ENCODE measurements at places on chromosomes 6 and 20.

DNA sequence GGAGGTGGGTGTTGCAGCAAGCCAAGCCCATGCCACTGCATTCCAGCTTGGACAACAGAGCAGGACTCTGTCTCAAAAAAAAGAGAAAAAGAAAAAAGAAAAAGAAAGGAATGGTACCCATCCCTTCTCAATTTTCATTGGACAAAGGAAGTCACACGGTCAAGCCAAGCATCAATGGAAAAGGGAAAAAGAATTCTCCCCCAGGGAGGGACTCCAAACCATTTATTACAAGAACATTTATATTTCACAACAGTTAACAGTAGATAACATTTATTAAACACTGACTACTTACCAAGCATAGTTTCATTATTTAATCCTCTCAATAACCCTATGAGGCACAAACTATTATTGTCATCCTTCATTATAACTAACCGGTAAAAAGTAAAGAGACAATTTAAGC, 6.6 kb upstream of the KIF13A start:
- DNase-seq: no peak

GRCh38 chr20:36275441-36276189, 30.5 kb upstream of the DLGAP4 start:
- DNase-seq: no peak

DNA sequence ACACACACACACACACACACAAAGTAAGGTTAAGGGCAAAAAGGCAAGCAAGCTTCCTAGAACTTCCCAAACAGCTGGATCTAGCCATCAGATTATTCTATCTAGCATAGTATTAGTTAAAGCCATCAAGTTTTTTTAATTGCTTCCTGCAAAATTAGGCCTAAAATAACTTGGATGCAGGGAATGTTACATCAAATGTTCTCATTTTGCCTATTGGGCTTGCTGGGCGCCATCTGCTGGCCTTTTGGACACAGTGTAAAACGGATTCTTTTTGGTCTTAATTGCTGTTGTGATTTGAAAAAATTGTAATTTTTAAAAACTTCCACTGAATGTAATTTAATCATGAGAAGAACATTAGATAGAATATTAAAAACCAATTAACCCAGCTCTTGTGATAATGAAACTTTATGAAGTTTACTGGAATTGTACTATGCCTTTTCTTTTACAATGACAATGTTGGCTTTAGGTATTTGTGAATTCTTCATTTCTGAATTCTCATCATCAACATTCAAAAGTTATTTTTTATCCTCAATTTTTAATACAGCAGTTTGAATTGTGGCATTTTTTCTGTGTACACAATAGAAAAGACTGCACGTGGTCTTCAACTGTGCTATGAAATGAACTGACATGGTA, 6.8 kb downstream of the MKKS start:
- DNase-seq: peak; percentile 74

GRCh38 chr20:6074145-6074561, 20.3 kb upstream of the LRRN4 start:
- no peak for DNase-seq

DNA sequence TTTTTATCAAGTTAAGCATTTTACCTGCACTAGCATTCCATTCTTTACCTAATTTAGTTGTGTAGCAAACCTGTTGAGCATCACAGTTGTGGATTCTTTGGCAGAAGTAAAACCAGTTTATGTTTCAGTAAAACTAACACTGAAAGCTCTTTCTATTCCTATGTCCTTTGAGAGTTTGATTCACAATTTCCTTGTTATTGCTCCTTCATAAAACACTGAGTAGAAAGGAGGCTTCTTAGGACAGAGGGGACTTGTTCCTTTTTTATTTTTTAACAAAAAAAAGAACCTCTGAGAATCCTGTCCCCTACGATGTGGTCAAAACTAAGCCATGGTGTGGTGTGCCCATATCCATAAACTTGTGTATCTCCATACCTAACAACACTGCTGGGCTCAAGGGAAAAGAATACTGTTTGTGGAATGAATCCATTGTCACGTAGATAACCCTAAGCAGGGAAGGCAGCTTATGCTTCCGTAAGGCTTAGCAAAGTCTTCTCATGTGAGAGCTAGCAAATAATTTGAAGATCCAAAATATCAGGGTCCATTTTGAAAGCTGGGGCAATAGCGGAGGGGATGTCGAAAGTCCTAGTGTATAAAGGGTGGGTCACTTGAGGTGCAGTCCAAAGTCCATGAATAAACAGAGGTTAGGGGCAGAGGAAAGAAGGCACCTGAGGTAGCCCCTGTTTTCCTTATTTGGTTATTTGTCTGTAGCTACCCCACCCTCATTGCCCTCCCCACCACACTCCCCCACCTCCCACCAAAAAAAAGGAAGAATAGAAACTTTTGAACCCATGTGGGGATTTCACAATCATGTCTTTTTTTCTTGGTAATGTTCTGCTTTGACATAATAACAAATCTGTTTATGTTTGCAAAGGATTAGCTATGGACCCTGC, 71.0 kb downstream of the PLAGL1 start:
- DNase-seq: no peak

GRCh38 chr6:13285705-13286104, 42.6 kb downstream of the TBC1D7 start:
- DNase-seq: no peak

DNA sequence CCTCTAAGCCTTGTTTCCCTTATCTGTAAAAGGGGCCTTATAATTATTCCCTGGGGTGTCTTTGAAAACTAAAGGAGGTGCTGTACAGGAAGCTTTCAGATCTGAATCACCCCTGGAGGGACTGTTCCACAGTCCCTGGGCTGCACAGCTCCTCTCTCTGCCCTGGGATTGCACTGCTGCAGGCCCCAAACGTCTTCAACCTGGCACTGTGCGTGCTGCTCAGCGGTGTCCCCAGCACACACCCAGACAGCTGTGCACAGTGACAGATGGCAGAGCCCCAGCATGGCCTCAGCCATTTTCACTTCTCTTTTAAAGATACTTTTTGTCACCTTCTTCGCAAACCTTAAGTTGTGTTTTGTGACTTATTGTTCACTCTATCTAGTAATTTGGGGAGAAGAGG, 50.7 kb upstream of the INSM1 start:
- no peak for DNase-seq

DNA sequence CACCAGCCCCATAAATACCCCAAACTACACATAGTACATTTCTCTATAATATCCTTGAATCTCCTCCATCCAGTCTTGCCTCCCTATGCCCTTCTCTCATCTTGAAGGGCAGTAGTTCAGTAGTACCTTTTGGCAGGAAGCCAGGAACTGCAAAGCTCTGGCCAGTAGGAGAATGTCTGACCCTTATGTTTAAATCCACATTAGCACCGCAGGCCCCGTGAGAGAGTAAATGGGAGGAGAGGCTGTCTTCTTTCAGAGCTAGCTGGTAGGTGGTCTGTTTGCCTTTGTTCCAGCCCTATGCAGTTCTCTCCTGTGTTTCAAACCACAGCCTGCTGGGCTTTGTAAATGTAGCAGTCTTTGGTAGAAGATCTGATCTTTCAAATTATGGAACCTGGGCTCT, 690.7 kb downstream of the DOK5 start:
- DNase-seq: no peak

GRCh38 chr6:17998003-17998402, 10.6 kb upstream of the KIF13A start:
- DNase-seq: no peak

GRCh38 chr6:912871-913835, 220.2 kb upstream of the EXOC2 start:
- DNase-seq: no peak

- DNase-seq: no peak
These were observed 105.4 kb downstream of the TSHZ2 start for GRCh38 chr20:53077373-53078205.

- DNase-seq: no peak
These were observed 292.1 kb downstream of the ADGB start for GRCh38 chr6:146890644-146891434.

GRCh38 chr6:170135821-170136471, 154.9 kb downstream of the DLL1 start:
- DNase-seq: peak; percentile 47

DNA sequence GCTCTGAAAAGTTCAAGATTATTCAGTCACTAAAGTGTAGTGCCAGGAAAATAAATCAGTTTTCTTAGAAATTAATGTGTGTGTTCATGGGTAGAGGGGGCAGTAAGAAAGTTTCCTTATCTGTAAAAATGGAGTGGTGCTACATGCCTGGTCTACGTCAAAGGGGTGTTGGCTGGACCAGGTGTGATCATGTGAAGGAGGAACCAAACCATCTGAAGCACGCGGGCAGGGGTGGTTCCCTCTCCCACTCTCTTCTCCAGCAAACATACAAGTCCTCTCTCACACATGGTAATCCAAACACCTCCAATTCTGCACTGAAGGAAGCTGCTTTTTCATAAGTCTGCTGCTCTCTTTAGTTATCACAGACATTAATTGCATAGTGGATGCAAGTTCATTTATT, 63.1 kb downstream of the CLIC5 start:
- DNase-seq: no peak

GRCh38 chr6:89564752-89565427, 73.7 kb downstream of the LYRM2 start:
- no peak for DNase-seq

DNA sequence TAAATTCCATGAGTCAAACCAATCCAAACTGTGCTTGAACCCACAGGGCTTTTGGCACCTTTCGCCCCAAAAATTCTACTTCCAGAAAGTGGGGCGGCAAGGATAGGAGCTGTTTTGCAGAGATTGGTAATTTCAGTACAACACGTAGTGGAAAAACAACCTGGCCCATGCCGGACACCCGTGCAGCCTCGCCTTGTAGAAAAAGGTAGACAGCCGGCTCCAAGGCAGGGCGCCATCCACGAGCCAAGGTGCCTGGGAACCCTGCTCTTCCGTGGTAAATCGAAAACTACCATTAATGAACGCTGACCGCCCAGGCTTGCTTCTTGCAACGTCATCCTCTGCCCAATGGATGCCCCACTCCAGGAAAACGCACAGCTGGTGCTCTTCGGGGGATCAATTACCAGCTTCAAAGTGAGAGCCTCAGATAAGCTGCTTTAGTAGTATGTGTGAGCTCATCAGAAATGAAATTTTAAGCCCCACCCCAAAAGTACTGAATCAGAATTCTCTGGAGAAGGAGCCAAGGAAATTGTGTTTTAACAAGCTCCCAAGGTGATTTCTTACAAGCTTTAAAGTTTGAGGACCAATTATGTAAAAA, 1.8 kb downstream of the OOEP start:
- DNase-seq: no peak

- DNase-seq: no peak
These were observed 729 bp downstream of the ATG5 start for GRCh38 chr6:106324726-106325335.

- DNase-seq: no peak
These were observed 1027.2 kb upstream of the GJE1 start for GRCh38 chr6:141105481-141105880.

DNA sequence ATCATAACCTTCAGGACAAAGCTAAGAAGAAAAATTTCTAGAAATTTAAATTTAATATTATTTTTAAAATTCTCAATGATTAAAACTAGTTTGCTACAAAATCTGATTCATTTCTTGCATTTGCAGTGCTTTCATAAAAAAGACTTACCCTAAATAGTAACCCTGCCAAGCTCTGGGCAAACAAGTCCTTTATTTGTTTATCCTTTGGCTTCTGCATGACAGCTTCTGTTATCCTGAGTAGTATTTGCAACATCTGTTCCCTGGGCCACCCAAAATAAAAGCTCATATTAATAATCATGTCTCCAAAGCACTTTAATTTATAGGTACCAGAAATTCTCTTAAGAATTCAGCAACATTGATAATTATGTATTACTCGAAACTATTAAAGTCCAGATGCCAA, 101.3 kb downstream of the RALGAPA2 start:
- no peak for DNase-seq

DNA sequence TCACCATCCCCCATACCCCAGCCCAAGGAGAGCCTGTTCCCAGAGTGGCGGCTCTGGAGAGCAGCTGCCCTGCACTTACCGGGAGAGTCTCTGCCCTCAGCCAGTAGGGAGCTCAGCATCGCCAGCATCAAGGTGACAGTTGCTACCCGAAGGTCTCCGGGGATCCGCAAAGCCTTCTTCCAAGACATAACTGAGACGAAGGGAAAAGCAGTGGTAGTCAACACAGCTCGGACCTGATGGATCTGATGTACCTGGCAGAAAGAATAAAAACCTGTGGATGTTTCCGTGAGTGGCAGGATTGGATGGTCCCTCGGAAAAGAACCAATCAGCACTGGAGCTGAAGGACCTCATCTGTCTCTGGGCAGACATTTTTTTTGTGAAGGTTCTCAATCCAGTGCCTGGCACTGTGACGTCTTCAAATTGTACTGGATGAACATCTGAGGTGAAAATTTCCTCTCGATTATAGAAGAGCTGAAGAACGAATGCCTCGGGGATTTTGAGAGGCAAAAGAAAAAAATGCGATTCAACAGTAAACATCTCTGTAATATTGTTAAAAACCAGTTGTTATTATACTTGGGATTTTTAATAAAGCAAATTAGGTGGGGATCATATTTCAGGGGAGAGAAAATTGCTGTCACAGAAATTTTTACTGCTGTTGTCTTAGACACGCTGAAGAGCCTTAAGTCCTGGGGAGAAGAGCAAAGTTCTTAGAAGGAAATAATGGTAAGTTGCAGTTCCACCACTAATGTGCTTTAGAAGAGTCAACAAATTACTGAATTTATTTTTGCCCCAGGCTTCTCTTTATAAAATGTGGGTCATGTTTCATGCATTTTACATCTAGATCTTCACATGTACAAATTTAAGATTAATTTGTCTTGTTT, at the start of gene HLA-DQB1:
HLA-DQB1 (minus strand) TSS at position 238 of the 881 bp plus-strand sequence; CDS start at position 188, 50 bp downstream.
- no peak for DNase-seq

DNA sequence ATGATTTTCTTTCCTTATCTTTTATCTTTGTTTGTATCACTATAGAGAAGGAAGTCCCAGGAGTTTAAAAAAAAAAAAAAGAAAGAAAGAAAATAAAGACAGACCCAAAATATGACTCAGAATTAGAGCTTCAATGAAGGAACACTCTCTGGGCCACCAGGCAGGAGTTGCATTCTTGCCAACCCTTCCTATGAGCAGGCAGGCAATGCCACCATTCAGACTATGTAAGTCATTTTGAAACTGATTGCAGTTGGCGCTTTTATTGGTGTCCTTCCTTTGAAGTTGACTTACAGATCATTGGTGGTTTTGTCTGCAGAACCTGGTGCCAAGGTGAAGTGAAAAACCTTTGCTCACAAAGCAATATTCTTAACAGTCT, 50.3 kb downstream of the MYB start:
- DNase-seq: no peak

GRCh38 chr6:159953091-159953601, 15.7 kb upstream of the IGF2R start:
- DNase-seq: peak; percentile 78

- DNase-seq: no peak
These were observed 246.0 kb upstream of the ECI2 start for GRCh38 chr6:4381381-4381780.

DNA sequence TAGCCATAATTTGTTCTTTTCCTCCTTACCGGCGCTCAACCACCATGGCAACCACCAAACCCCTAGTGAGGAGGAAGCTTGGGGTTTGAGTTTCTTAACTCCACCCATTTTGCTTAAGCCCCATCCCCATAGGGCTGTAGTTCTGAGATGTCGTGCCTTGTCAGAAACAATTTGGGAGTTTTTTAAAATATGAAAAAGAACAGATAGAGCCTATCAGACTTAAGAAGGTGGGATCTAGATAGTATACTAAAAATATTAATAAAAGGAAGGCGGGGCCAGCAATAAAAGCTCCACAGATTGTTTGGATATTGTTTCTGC, 5.6 kb downstream of the BRD2 start:
- DNase-seq: no peak

- no peak for DNase-seq
These were observed 168.9 kb upstream of the PDE10A start for GRCh38 chr6:165831812-165832510.
